ENCODE measurements at places on chromosomes 16 and 17. TPM values are rescaled to one million over a fixed set of nuclear protein-coding genes. Genes with fewer than 3 reads are reported as not detected.

DNA sequence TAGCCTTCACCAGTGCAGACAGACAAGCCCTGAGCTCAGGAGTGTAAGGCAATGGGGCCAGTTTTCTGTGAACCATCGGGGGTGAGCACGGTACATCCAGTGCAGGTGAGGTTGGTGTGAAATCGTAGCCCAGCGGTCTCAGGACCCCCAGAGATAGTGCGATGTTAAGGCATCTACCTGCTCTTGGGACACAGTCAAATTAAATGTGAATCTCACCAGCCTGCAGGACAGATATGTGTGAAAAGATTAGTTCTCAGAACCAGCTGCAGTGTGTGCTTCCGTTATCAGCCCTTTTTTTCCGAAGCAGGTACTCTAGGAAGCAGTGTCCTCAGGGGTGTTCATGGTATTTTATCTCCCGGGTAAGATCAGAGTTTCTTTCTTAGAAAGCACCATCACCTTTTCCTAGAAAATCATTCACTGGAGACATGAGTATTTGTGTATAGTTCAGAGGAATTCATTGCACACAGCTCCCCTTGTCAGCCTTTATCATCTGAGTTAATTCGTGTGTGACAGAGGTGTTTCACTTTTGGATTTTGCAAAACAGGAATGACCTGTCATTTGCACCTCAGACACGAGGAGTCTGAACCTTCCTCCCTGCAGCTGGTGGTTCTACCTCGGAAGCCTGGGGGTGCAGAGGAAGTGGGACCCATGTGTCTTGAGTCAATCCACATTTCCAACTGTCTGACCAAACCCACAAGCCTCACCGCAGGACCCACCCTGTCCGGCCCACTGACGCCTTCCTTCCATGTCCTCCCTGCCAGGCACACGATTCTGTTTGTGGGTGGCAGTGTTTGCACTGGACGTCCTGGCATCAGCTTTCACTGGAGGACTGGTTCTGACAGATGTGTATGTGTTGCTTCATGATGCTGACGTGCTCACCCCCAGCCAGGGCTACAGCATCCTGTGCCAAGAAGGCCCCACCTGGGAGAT lies 107.8 kb downstream of the CLEC16A start:
- no peaks in the 10 kb centered on the region for H3K27me3 ChIP-seq
- no peak overlapping the region for H3K27ac ChIP-seq
- H3K36me3 ChIP-seq: peaks cover 45% of the 10 kb centered on the region
- H3K4me3 ChIP-seq: no peak overlapping the region
- no peak for DNase-seq

- no peak overlapping the region for H3K4me3 ChIP-seq
- no peaks in the 10 kb centered on the region for H3K27me3 ChIP-seq
- H3K27ac ChIP-seq: no peak overlapping the region
These were observed 19.7 kb upstream of the DHX8 start for GRCh38 chr17:43464046-43464445.

Gene ZNF423
- total RNA-seq: 1.9 TPM

Gene KCNJ12
- 5.6 TPM for total RNA-seq

DNA sequence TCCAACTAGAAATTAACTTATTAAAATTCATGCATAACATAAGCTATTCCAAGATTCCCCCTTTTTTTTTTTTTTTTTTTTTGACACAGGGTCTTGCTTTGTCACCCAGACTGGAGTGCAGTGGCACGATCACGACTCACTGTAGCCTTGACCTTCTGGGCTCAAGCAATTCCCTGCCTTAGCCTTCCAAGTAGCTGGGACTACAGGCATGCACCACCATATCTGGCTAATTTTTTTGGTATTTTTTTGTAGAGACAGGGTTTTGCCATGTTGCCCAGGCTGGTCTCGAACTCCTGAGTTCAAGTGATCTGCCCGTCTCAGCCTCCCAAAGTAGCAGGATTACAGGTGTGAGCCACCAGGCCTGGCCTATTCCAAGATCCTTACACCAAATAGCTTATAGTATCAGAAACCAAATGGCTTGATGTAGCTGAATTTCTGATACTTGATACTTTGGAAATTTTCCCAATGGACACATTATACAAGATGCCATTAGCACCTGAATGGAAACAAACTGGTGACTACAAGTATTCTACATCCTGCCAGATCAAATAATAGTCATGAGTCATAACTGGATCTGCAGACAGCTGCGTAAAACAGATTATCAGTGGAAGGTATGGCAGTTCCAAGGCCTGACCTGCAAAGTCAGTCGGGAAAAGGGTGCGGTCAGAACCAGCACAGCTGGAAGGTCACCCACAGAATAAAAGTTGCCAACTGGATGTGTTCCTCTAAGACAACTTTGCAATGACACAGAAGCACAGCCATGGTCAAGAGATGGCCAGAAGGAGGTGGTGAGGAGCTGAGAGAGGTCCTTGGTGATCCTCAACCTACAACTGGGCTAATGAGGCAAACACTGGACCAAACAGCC lies 14.5 kb downstream of the TUBG1 start:
- peak overlapping the region; percentile 40 for H3K27ac ChIP-seq
- no peak overlapping the region for H3K4me3 ChIP-seq
- H3K36me3 ChIP-seq: no peaks in the 10 kb centered on the region
- no peak for DNase-seq
- H3K27me3 ChIP-seq: no peaks in the 10 kb centered on the region

Gene TPSG1
- not detected for total RNA-seq

DNA sequence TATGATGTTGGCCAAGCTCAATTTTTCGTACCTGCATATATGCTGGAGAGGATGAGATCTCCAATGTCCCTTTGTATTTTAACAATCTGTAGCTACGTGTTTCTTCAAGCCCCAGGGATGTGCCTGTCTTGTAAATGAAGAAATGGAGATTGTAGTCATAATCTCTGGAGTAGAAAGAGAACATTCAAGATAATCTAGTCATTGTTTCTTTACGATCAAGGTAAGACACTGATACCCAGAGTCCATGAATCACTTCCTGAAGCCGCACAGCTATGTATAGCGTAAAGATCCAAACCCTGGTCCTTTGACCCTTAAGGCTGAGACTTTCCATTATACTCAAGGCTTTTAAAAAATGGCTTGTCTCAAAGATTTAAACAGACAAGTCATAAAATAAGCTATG lies 205.5 kb downstream of the HS3ST3B1 start:
- no peak overlapping the region for H3K27ac ChIP-seq
- H3K4me3 ChIP-seq: no peak overlapping the region
- no peaks in the 10 kb centered on the region for H3K27me3 ChIP-seq
- DNase-seq: no peak

DNA sequence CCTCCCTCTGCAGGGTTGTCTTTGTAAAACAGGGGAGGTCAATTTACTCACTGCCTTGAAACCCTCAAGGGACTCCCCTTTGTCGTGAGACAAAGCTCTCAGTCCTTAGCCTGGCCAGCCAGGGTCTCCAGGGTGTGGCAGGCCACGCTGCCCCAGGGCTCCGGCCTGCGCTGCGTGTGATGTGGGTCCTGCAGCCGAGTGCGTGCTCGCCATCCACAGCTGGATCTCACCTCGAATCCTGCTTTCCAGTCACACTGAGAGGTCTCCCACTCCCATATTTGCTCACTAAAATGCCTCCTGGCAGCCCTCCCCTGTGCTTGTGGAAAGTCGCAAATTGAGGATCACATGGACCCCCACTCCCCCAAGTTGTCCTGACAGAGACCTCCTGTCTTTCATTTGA lies 10.0 kb upstream of the CLEC18C start:
- no peak overlapping the region for H3K4me3 ChIP-seq
- H3K27me3 ChIP-seq: no peaks in the 10 kb centered on the region
- H3K36me3 ChIP-seq: peaks cover 41% of the 10 kb centered on the region

Gene GP1BA
- total RNA-seq: not detected

Gene KLHL10
- total RNA-seq: not detected

GRCh38 chr16:76183647-76184046 lies 93.6 kb upstream of the CNTNAP4 start:
- DNase-seq: no peak
- no peaks in the 10 kb centered on the region for H3K27me3 ChIP-seq
- H3K27ac ChIP-seq: no peak overlapping the region
- H3K4me1 ChIP-seq: no peaks in the 10 kb centered on the region
- H3K36me3 ChIP-seq: no peaks in the 10 kb centered on the region
- H3K4me3 ChIP-seq: no peak overlapping the region

- peaks cover 2% of the 10 kb centered on the region for H3K27me3 ChIP-seq
- no peak for DNase-seq
- no peak overlapping the region for H3K27ac ChIP-seq
- peaks cover 23% of the 10 kb centered on the region for H3K36me3 ChIP-seq
- H3K4me1 ChIP-seq: peaks cover 5% of the 10 kb centered on the region
- no peak overlapping the region for H3K4me3 ChIP-seq
These were observed 412 bp upstream of the ADGRG3 start for GRCh38 chr16:57667526-57668262.

GRCh38 chr17:965311-965989 lies 14.1 kb downstream of the NXN start:
- no peak overlapping the region for H3K27ac ChIP-seq
- no peak overlapping the region for H3K4me3 ChIP-seq
- H3K4me1 ChIP-seq: peaks cover 6% of the 10 kb centered on the region
- DNase-seq: no peak

- no peak overlapping the region for H3K27ac ChIP-seq
- H3K4me1 ChIP-seq: no peaks in the 10 kb centered on the region
- no peaks in the 10 kb centered on the region for H3K27me3 ChIP-seq
These were observed 665.6 kb upstream of the EEF2KMT start for GRCh38 chr16:5763176-5763575.

Gene BCAR1
- 28.4 TPM for total RNA-seq

Gene MAPT
- total RNA-seq: 6.5 TPM

Gene PLCD3
- total RNA-seq: 87.1 TPM

- no peak overlapping the region for H3K4me3 ChIP-seq
- peak overlapping the region; percentile 28 for H3K27ac ChIP-seq
- H3K27me3 ChIP-seq: no peaks in the 10 kb centered on the region
- peaks cover 5% of the 10 kb centered on the region for H3K4me1 ChIP-seq
These were observed 129.8 kb downstream of the NTN1 start for GRCh38 chr17:9151091-9151490.

Gene ZG16
- not detected for total RNA-seq

- peaks cover 52% of the 10 kb centered on the region for H3K27me3 ChIP-seq
- H3K36me3 ChIP-seq: peaks cover 2% of the 10 kb centered on the region
- no peak for DNase-seq
- no peak overlapping the region for H3K4me3 ChIP-seq
- no peak overlapping the region for H3K27ac ChIP-seq
- peaks cover 13% of the 10 kb centered on the region for H3K4me1 ChIP-seq
These were observed 2.3 kb upstream of the IRX3 start for GRCh38 chr16:54288835-54289241.

Gene FN3K
- 19.2 TPM for total RNA-seq

GRCh38 chr17:73271072-73271471 lies 9.4 kb upstream of the CPSF4L start:
- DNase-seq: no peak
- no peak overlapping the region for H3K4me3 ChIP-seq
- no peaks in the 10 kb centered on the region for H3K36me3 ChIP-seq
- no peaks in the 10 kb centered on the region for H3K4me1 ChIP-seq

GRCh38 chr17:35174835-35175334 lies 19.3 kb downstream of the SLC35G3 start:
- H3K4me1 ChIP-seq: peaks cover 5% of the 10 kb centered on the region
- no peaks in the 10 kb centered on the region for H3K27me3 ChIP-seq
- H3K4me3 ChIP-seq: no peak overlapping the region

Gene FBF1
- 20.6 TPM for total RNA-seq

DNA sequence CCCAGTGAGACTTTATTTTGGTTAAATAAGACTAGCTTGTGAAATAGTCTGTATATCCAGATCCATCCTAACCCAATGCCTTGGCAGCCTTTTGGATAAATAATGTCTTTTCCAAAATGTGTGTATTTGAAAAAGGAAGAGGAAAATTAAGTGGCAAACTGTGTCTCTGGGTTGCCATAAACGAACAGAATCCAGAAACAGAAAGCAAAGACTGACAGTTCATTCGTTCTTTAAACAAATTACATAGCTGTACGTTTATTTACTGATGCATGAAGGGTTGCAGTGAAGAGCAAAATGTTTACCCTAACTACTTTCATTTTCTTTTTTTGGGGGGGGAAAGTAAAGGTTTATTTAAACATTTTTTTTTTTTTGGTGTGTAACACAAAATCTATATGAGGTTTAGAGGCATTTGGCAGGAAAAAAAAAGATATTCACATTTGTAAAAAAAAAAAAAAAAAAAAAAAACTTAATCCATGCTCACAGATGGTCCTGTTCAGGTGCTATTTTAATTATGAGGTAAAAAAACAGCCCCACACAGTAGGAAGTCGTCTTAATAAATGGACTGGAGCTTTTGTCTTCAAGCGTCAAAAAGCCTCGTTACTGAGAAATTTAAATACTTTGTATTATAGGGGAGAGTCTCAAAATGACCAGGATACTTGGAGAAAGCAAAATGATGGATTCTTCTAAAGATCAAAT lies 245.9 kb downstream of the FTO start:
- peaks cover 12% of the 10 kb centered on the region for H3K4me1 ChIP-seq
- H3K27ac ChIP-seq: no peak overlapping the region
- H3K4me3 ChIP-seq: no peak overlapping the region
- H3K27me3 ChIP-seq: no peaks in the 10 kb centered on the region
- no peak for DNase-seq

DNA sequence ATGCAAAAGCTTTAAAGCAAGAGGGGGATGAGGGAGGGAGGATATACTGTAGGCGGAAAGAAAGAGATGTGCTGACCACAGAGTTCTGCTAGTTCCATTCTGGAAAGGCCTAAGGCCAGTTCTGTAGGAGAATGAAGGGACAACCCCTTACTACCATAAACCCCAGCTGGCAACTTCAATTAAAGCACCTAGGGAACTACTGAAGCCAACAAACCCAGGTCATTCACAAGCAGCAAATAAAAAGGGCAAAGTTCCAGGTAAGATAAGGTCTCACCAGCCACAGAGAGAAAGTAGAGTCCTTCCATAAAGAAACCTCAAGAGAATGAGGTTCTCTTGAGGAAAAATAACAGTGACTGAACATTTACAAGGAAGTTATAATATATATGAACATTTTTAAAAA lies 12.8 kb downstream of the TERF2 start:
- H3K27ac ChIP-seq: no peak overlapping the region
- no peaks in the 10 kb centered on the region for H3K27me3 ChIP-seq
- DNase-seq: no peak
- no peak overlapping the region for H3K4me3 ChIP-seq

Gene TMEM238L
- total RNA-seq: not detected

GRCh38 chr16:62137996-62138395 lies 101.8 kb upstream of the CDH8 start:
- H3K4me1 ChIP-seq: no peaks in the 10 kb centered on the region
- no peaks in the 10 kb centered on the region for H3K27me3 ChIP-seq
- H3K36me3 ChIP-seq: no peaks in the 10 kb centered on the region
- H3K4me3 ChIP-seq: no peak overlapping the region
- DNase-seq: no peak

GRCh38 chr16:86823888-86824671 lies 245.7 kb downstream of the FOXL1 start:
- no peak overlapping the region for H3K4me3 ChIP-seq
- H3K27me3 ChIP-seq: peaks cover 74% of the 10 kb centered on the region
- H3K4me1 ChIP-seq: peaks cover 6% of the 10 kb centered on the region
- peak overlapping the region; percentile 31 for H3K27ac ChIP-seq
- no peak for DNase-seq
- no peaks in the 10 kb centered on the region for H3K36me3 ChIP-seq

GRCh38 chr17:38636054-38636453 lies 30.3 kb upstream of the SRCIN1 start:
- no peak overlapping the region for H3K4me3 ChIP-seq
- DNase-seq: no peak
- H3K27ac ChIP-seq: no peak overlapping the region

- H3K4me1 ChIP-seq: peaks cover 22% of the 10 kb centered on the region
- H3K36me3 ChIP-seq: no peaks in the 10 kb centered on the region
- DNase-seq: no peak
- no peak overlapping the region for H3K27ac ChIP-seq
- no peaks in the 10 kb centered on the region for H3K27me3 ChIP-seq
These were observed 115.8 kb downstream of the MSI2 start for GRCh38 chr17:57372156-57372555.
